Activated naive CD4-positive, alpha-beta T cell treated with anti-CD3 and anti-CD28 coated beads for 36 hours (primary cell): ENCODE measurements at places on chromosomes 2 and 18.

DNA sequence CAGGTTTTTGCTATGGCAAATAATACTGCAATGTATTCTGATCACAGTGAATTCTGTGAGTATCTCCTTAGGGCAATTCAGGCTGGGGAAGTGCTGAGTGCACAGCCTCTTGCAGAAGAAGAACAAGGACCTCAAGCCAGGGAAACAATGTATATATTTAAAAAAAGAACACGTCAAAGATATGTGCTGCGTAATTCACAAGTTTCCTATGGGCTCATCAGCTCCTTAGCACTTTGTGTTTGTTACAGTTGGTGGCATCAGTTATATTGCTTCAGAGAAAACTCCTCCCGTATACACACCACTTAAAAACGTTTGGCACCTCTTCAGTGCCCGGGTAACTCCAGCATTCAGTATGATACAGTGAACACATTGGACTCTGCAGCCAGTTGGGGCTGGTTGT is 16.5 kb upstream of the MARCO start:
- H3K36me3 ChIP-seq, result no peaks in the 10 kb centered on the region
- DNase-seq, result no peak
- H3K27me3 ChIP-seq, result peaks cover 10% of the 10 kb centered on the region
- no peak overlapping the region for H3K4me3 ChIP-seq

DNA sequence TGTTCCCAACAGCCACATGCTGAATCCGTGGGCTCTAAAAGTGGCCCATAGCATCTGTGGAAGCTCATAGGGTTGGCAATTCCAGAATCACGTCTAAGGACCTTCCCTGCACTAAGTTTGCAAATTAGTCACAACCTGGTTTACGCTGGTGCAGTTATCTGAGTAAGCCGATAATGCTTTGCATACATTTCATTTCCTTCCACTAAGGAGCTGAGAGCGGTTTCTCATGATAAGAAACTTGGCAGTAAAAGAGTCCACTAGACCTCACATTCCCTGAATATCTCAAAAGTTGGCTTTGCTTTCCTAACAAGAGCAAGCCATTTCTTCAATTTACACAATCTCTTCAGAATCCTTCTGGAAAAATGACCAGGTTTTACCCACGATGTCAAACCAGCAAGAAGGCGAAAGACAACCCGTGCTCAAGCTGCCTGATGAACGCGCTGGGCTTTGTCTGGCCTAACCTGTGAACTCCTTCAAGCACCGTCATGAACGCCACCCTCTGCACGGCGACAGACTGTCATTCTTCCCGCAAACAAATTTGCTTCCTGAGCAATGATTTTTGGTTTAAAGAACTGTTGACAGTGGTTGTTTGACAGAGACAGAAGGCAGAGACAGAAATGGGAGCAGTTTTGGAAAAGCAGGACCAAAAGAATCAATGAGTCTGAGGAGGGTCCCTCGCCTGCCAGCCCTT is 73.0 kb upstream of the COPS8 start:
- DNase-seq, result no peak
- H3K27ac ChIP-seq, result no peak overlapping the region
- no peaks in the 10 kb centered on the region for H3K27me3 ChIP-seq
- H3K4me3 ChIP-seq, result no peak overlapping the region
- H3K4me1 ChIP-seq, result no peaks in the 10 kb centered on the region
- H3K36me3 ChIP-seq, result no peaks in the 10 kb centered on the region

DNA sequence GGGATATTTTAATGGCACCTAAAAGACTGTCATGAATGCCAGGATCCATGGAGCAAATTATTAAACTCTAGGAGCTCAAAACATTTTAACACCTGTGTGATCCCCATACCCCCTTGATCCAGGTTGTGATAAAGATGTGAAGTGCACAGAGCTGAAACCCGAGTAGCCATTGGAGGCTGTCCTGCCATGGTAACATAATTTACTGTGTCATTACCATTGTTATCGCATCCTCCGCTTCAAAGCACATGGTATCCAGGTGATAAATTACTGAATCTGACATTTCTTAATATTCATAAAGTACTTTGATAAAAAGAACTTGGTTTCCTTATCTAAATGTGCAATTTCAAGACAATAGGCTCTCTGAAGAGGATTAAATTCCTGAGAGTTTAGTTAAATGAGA is 109.3 kb downstream of the CHST9 start:
- H3K4me1 ChIP-seq, result no peaks in the 10 kb centered on the region
- H3K27me3 ChIP-seq, result no peaks in the 10 kb centered on the region
- no peak overlapping the region for H3K27ac ChIP-seq
- no peak overlapping the region for H3K4me3 ChIP-seq
- DNase-seq, result no peak

DNA sequence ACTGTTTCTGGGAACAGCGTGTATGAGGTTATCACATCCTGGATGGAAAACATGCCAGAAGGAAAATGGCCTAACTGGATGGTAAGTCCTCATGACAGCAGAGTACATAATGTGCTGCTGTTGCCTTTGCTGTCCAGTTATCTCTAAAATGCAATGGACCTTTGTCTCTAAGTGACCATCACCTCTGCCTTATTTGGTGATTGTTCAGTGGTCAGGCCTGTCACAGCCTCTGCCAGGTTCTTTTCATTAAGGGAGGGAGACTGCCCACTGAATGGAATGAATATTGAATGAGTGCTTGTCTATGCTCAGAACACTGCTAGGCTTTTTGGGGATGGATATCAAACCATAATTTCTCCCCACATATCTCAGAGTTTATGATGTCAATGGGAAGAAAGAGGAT is 29.0 kb downstream of the SLC3A1 start:
- no peak overlapping the region for H3K4me3 ChIP-seq
- no peak for DNase-seq
- H3K27me3 ChIP-seq, result no peaks in the 10 kb centered on the region
- peaks cover 2% of the 10 kb centered on the region for H3K36me3 ChIP-seq

GRCh38 chr18:38796762-38797161 is 1231.2 kb upstream of the CELF4 start:
- no peak overlapping the region for H3K4me3 ChIP-seq
- no peak overlapping the region for H3K27ac ChIP-seq
- H3K27me3 ChIP-seq, result no peaks in the 10 kb centered on the region
- H3K36me3 ChIP-seq, result no peaks in the 10 kb centered on the region

- no peak overlapping the region for H3K4me3 ChIP-seq
- H3K4me1 ChIP-seq, result peaks cover 2% of the 10 kb centered on the region
- H3K27ac ChIP-seq, result no peak overlapping the region
- H3K27me3 ChIP-seq, result peaks cover 2% of the 10 kb centered on the region
- DNase-seq, result no peak
These were observed 126.8 kb upstream of the SERPINE2 start for GRCh38 chr2:224165901-224166319.

- H3K4me1 ChIP-seq, result peaks cover 26% of the 10 kb centered on the region
- H3K27ac ChIP-seq, result no peak overlapping the region
- peaks cover 1% of the 10 kb centered on the region for H3K36me3 ChIP-seq
- H3K27me3 ChIP-seq, result peaks cover 72% of the 10 kb centered on the region
- no peak for DNase-seq
These were observed 13.6 kb downstream of the HOXD3 start for GRCh38 chr2:176170602-176171305.

GRCh38 chr2:204454672-204455380 is 90.4 kb upstream of the PARD3B start:
- H3K4me3 ChIP-seq, result no peak overlapping the region
- no peak overlapping the region for H3K27ac ChIP-seq
- H3K4me1 ChIP-seq, result no peaks in the 10 kb centered on the region
- DNase-seq, result no peak
- no peaks in the 10 kb centered on the region for H3K36me3 ChIP-seq
